HEK293T (cell line): ENCODE measurements at places on chromosomes 7 and 10.

DNA sequence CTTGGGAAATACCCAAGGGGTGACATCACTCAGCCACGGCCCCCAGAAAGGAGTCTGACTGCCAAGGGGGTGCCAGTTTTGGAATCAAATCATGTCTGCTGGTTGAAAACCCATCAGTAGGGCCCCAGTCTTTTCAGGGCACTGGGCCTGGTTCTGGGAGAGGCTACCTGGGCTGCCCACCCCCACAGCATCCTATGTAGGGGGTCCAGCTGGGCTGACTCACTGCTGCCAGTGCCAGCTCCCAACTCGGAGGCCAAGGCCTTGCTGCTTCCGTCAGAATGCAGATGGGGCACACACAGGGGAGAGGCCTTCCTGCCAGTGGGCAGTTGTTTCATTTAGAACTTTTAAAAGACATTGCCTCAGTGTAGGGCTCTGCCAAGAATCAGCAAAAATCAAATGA is 39.5 kb upstream of the DMBT1 start:
- DNase-seq, result no peak

- peak; percentile 37 for DNase-seq
These were observed 31.9 kb downstream of the RSBN1L start for GRCh38 chr7:77727936-77728701.

DNA sequence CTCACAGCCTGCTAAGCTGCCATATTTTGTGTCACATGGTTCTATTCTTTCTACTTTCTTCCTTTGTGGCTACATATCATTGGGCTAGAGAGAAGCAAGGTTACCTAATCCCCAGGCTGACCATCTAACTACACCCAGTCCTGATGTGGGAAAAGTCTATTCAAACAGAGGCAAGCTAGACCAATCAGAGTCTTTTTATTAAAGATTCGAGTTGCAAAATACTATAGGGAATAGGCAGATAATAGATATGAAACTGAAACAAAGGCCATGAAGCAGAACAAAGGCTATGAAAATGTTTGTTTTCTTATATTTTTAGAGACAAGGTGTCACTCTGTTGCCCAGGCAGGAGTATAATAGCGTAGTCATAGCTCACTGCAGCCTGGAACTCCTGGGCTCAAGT is 36.7 kb downstream of the MTERF1 start:
- no peak for DNase-seq

DNA sequence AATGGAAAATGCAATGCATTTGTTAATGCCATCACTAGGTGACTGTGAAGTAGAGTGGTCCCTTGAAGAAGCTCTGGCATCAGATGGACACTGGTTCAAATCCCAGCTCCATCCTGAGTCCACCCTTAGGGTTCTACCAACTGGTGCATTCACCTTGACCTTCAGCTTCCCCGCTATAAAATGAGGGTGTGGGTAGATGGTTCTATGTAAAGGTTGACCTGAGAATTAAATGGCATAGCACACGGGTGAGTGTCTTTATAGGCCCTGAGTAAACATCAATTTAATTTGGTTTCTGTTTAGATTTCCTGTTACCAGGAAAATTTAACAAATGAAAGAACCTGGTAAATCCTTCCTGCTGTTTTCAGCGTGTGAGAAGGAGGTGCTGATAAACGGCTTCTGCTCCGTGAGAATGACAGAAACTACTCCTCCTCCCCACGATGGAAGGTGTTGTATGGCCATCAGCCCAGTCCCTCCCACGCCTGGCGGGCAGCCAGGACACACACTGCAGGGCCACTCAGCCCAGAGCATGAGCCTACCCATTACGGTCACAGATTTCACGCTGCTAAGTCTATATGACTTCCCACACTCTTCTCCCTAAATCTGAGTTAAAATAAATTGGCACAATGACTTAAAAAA is 210.1 kb downstream of the TNS3 start:
- peak; percentile 68 for DNase-seq

DNA sequence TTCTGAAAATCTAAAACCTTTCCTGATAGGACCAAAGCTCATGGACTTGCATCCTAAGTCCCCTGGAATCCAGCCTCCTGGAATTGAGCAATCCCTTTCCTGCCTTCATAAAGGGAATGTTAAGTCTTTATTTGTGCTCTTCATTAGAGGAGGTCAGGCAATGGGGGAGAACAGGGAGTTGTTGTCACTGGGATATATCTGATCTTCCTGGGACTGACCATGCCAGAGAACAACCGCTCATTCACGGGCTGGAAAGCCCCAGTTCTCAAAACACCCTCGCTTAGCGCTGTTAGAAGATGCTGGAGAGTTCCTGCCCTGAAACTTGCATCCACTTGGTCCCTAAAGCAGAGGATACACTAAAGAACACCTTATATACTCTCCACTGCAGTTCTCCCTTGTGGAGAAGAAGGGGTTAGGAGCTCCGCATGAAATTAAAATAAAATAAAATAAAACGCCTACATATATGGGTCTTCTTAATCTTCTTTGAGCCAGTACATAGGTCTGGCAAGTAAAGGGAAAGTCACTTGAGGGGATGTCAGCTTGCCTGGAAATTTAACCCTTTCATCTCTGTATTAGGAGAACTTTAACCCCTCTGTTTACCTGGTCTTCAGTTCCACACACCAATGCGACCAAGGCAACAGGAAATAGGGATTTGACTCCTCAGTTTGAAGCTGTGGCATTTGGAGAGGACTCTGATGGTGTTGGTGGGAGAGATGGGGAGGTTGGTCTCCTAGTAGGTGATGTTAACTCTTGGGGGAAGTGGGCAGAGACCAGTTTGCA is 1.2 kb downstream of the SORCS1 start:
- DNase-seq, result no peak

GRCh38 chr7:15397922-15398760 is 163.7 kb downstream of the AGMO start:
- DNase-seq, result no peak
